ENCODE measurements at places on chromosomes 5 and 9.
A peak's percentile ranks its signal among the peaks of the same experiment; 100 is the strongest.

GRCh38 chr9:128420651-128421481 is at the start of gene CERCAM:
TSS of gene CERCAM (plus strand) at chr9:128420857. CDS start at chr9:128420878, 21 bp downstream.
- DNase-seq = peak; percentile 64

DNA sequence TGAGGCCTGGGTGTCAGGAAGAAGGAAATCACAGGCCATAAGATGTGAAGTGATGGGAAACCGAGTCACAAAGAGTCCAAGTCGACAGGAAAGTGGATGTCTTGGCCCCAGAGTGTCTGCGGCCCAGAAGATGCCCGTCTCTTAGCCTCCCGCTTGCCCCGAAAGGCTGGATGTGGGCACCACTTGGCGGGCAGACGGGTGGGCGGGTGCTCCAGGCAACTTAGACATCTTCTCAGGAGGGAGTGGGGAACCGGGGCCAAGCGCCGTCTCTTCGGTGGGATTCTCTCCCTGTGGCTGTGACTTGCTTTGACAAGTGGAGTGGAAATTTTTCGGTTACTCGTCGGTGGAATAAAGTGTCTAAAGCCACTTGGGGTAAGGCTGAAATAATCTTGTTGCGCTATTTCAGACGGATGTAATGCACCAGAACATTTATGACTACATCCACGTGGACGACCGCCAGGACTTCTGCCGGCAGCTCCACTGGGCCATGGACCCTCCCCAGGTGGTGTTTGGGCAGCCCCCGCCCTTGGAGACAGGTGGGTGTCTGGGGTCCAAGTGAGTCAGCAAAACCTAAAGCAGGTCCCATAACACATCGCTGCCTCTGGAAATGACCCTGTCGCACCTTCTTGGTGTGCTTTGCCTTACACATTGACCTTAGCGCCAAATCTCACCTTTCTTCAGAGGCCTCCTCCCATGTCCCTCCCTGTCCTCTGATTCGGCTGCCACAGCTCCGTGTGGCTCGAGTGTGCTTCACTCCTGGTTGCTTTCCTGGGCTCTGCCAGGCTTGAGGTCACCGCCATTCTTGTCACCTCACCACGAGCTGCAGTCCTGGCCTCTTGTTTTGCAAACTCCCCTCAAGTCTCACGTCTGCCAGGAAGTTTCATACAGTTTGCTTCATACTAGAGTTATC is 20.4 kb upstream of the EXOC3 start:
- DNase-seq = no peak

- DNase-seq = no peak
Measured at GRCh38 chr5:65102371-65102975, 333.7 kb downstream of the CWC27 start.

GRCh38 chr5:102554728-102555127 is 55.9 kb upstream of the SLCO6A1 start:
- DNase-seq = no peak

DNA sequence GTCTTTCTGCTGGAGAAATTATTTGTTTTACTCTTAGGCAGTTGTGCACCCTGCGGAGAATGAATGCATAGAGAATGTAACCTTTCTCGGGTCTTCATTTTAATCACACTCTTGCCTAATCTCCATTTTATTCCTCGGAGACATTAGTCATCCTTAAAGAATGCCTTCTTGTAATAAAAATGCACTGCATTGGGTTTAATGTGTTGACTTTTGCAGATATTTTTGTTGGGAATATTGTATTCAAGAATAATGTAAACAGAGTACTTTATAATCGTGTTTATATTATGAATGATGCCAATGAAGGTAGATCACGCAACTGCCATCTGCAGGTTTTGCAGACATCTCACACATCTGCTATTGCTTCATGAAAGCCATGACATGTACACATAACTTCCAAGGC is 1093.9 kb upstream of the CDH6 start:
- no peak for DNase-seq

GRCh38 chr5:118522626-118523025 is 465.7 kb downstream of the DTWD2 start:
- DNase-seq = no peak

GRCh38 chr9:96135076-96135752 is 166.8 kb downstream of the HSD17B3 start:
- no peak for DNase-seq

DNA sequence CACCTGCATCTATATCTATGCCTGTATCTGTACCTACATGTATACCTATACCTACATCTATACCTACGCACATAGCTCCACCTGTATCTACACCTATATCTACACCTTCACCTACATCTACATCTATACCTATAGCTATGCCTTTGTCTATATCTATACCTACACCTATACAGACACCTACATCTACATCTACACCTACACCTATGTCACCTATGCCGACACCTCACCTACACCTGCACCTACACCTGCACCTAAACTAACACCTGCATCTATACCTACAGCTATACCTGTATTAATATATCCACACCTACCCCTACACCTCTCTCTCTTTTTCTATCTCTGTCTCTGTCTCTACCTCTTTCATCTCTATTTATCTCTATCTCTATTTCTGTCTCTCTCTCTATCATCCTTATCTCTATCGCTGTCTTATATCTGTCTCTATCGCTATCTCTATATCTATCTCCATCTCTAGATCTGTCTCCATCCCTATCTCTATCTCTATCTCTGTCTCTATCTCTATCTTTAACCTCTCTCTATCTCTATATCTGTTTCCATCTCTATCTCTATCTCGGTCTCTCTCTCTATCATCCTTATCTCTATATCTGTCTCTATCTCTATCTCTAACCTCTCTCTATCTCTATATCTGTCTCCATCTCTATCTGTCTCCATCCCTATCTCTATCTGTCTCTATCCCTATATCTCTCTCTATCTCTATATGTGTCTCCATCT is 37.9 kb downstream of the IRX4 start:
- DNase-seq = no peak

DNA sequence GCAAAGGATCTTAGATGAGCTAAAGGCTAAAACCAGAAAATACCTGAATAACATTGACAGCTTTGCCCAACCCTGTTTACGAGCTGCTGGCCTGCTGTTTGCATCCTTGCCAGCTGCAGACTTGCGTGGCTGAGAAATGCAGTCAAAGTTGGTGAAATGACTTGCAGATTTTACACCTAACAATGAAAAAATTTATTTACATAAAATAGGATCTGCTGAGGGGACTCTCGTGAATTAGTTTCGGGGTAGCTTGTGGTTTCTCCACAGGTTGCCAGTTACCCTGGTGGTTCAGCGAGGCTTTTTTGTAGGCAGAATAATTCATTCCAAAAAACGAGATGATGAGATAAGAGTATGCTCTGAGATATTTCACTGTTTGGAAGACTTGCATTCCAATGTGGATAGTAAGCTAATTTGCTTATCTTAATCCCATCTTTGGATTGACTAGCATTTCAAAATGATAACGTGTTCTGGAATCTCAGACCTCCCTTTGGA is 65.7 kb upstream of the FANCC start:
- no peak for DNase-seq

DNA sequence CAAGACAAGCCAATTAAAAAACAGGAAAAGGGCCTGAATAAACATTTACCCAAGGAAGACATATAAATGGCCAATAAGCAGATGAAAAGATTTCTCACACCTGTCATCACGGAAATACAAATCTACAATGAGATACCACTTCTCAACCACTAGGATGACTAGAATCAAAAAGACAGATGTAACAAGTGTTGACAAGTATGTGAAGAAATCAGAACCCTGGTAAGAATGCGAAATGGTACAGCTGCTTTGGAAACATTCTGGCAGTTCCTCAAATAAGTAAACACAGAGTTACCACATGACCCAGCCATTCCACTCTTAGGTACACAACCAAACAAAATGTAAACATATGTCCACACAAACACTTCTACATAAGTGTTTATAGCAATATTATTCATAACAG is 32.5 kb downstream of the LEAP2 start:
- DNase-seq = no peak

DNA sequence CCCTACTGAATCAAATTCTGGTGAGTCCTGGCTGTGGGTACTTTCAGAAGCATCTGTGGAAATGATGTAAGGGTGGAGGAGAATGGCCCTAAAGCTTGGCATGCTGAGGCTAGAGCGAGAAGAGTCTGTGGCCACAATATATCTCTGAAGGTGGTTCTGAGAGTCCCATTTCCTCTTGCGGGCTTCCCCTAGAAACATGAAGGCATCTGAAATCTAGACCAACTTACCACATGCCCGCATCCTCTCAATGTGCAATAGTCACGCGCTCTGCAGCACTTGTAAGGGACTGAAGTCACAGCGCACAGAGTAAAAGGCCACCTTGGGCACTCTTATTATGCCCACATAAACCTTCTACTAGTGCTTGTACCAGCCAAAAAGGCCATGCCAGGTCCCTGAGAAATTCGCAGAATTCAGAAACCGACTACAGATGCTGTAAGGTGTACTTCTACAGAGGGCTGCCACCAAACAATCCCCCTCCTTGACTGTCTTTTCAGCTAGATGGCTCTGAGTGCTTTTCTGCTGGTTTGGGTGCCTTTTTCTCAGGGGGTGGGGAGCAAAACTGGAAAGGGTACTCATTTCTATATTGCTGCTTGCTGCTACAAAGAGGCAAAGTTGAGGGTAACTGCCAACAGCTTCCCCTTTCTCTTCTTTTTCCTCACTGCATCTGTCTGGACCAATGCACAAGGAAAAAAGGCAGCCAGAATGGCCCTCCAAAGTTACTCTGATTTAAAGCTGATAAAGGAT is 107.3 kb downstream of the ZDHHC21 start:
- no peak for DNase-seq

DNA sequence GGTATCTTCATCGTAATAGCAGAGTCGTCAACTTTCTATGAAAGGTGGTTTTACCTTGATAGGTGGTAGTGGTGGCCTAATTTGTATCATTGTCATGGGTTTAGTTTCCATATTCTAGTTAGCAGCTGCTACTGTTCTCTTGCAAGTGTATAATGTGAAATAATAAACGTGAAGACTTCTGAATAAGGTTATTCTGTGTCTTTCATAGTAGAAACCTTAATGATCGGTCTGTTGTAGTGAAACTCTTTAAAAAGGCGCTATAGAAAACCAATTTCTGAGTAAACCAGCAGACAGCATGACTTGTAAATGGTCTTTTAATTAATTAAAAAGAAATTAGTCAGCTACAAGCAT is 1.6 kb downstream of the SET start:
- DNase-seq = no peak

GRCh38 chr9:87350915-87351314 is 146.8 kb upstream of the DAPK1 start:
- peak; percentile 10 for DNase-seq

- DNase-seq = no peak
Measured at GRCh38 chr9:99040251-99040900, 64.5 kb upstream of the TGFBR1 start.

GRCh38 chr9:133188006-133188842 is 20.8 kb downstream of the OBP2B start:
- peak; percentile 92 for DNase-seq

DNA sequence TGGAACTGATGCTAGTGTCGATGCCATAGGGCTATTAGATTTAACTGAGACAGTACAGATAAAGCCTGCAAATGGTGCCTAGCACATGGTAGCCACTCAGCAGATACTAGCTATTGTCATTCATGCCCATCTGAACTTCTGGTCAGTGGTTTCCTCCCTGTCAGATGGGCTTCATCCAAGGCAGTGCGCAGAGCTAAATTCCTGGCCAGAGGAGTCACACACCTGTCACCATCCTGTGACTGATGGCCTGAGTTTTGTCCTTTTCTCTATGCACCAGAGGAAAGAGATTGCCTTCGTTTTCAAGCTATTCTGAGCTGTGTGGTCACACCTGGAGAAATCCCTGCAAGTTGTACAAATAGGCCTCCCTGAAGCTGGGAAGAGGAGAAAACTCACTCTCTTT is 34.7 kb downstream of the MSX2 start:
- DNase-seq = no peak

DNA sequence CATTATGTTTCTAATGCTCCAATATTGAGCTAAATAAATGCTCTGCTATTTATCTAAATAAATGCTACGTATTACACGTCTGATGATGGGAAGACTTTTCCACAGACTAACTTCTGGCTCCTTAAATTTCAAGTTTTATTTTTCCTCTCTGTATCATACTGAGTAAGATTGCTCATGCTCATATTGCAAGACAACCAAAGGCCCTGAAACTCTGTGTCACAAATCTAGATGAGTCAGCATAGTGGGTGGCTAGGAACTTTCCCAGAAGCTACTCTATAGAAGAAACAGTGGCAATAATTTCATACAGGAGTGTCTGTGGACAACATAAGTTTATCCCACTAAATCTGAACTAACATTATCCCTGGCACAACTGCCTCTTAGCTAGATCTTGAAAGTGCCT is 53.0 kb upstream of the RFX3 start:
- no peak for DNase-seq

DNA sequence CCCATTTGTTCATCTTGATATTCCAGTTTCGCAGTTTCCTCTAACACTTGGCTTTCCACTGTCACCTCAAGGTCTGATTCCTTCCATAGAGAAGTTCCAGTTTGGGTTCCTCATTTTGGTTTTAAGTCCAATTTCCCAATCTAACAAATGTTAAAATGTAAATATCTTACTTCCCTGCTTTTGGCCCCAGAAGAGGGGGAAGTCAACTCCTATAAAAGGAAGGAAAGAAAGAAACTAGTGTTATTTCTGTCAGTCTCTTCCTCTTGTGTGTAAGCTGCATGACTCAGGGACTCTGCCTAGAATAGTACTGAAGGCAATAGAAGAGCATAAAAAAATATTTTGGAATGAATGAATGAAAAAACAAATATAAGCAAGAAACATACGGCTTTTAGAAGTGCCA is 127.5 kb upstream of the CCNG1 start:
- DNase-seq = no peak

- no peak for DNase-seq
Measured at GRCh38 chr5:151053796-151054462, 26.9 kb downstream of the TNIP1 start.

- no peak for DNase-seq
Measured at GRCh38 chr9:76424491-76424890, 30.3 kb upstream of the RFK start.

DNA sequence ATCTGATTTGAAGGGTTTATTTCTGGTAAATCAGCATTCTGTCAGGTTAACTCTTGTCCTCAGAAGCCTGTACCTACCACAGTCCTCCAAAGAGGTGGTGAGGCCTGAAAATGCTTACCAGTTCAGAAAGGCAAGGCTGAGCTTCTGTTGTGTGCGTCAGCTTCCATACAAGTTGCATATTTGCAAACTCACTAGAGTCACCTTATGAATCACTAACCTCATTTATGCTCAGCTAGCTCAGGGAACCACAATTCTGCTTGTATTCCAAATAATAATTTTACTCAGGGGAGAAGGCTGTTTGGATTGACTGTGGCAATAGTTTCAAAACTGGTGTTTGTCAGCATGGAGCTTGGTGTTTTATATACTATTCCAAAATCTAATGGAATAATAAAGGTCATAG is 355.1 kb upstream of the RFX3 start:
- DNase-seq = no peak

GRCh38 chr5:158354958-158355357 is 496.0 kb upstream of the CLINT1 start:
- DNase-seq = no peak

GRCh38 chr9:137293482-137294090 is 8.5 kb downstream of the NRARP start:
- DNase-seq = no peak

GRCh38 chr5:39943811-39944210 is 519.0 kb upstream of the DAB2 start:
- DNase-seq = no peak
